ENCODE measurements at places on chromosomes 16 and 17. TPM values are rescaled to one million over a fixed set of nuclear protein-coding genes. Genes with fewer than 3 reads are reported as not detected.

Gene CTRB2
- not detected for total RNA-seq

Gene PIRT
- total RNA-seq = not detected

Gene COASY
- 133 TPM for total RNA-seq

Gene MINK1
- total RNA-seq = 190 TPM

Gene SOST
- not detected for total RNA-seq

Gene CRISPLD2
- total RNA-seq = 19.9 TPM

Gene EFNB3
- 1.6 TPM for total RNA-seq

Gene PSMC3IP
- 13.4 TPM for total RNA-seq

Gene SPN
- 0.17 TPM for total RNA-seq

Gene DNAI2
- not detected for total RNA-seq

Gene ATP2A1
- total RNA-seq = 8.3 TPM

Gene TMEM220
- total RNA-seq = not detected

Gene HS3ST4
- not detected for total RNA-seq

Gene HBZ
- total RNA-seq = not detected

Gene MYH8
- not detected for total RNA-seq

- DNase-seq = no peak
Observed at GRCh38 chr17:19243838-19244237, 6.7 kb downstream of the EPN2 start.

GRCh38 chr17:12691173-12691572, 25.5 kb downstream of the MYOCD start:
- no peak for DNase-seq

GRCh38 chr17:64202683-64203344, 60.2 kb downstream of the TEX2 start:
- DNase-seq = peak; percentile 54

- peak; percentile 49 for DNase-seq
Observed at GRCh38 chr16:797120-797420, 3.5 kb downstream of the GNG13 start.

- no peak for DNase-seq
Observed at GRCh38 chr16:79278506-79278905, 322.0 kb downstream of the MAF start.

GRCh38 chr16:80654094-80654862, 113.5 kb downstream of the DYNLRB2 start:
- no peak for DNase-seq

DNA sequence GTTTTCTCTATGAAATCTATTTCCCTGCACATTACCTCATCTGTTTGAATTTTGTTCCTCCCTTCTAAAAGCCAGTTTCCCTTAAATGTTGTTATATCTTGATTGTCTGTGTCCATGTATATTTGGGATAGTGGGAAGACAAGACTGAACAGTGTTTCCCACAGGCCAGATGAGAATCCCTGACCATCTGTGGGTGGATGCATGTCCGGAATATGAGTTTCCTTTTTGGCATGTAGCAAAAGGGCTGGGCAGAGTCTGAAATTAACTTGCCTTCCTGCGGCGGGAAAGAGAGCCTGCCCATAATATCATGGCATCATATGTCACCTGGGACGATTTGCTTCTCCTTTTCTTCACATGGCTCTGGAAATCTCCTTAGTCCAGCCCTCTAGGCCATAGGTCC, 385.8 kb upstream of the MAF start:
- DNase-seq = no peak

DNA sequence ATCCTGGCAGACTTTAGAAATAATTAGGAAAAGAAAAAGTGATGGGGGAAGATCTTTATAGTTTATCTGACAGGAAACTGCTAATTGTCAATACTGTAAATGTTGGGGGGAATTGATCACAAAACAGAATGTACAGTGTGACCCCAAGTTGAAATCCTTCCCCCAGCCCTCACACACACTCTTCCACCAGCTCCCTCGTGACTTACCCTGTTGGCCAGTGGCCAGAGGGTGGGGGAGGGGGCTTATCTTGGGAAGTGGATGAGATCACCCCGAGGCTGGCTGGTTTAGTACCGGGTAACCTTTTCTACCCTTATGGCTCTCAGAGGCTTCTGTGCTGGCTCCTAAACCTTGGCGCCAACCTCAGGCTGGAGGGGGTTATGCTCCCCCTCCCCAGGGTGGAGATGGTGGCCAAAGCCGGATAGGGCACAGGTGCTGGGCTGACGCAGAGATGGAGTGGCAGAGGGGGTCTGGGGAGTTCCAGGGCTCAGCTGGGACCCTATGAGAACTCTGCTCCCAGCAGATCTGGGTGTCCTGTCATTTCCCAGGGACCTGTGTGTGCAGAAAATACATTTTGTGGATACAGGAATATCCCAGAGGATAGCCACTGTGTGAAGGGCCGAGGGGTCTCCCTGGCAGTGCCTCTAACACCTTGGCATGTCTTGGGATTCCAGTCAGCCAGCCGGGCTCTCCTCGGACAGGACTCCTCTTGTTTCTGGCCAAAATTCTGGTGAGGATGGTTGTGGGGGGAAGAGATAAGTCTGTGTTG, 18.6 kb downstream of the CDH16 start:
- peak; percentile 75 for DNase-seq

GRCh38 chr16:31351942-31352325, 3.0 kb upstream of the ITGAX start:
- DNase-seq = no peak

GRCh38 chr16:87461466-87461991, 31.3 kb downstream of the ZCCHC14 start:
- peak; percentile 93 for DNase-seq

DNA sequence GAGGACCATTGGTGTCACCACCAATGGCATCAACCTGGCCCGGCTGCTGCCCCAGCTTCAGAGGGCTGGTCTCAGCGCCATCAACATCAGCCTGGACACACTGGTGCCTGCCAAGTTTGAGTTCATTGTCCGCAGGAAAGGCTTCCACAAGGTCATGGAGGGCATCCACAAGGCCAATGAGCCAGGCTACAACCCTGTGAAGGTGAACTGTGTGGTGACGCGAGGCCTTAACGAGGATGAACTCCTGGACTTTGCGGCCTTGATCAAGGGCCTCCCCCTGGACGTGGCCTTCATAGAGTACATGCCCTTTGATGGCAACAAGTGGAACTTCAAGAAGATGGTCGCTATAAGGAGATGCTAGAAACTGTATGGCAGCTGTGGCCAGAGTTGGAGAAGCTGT, 111.9 kb upstream of the SIAH1 start:
- DNase-seq = no peak

DNA sequence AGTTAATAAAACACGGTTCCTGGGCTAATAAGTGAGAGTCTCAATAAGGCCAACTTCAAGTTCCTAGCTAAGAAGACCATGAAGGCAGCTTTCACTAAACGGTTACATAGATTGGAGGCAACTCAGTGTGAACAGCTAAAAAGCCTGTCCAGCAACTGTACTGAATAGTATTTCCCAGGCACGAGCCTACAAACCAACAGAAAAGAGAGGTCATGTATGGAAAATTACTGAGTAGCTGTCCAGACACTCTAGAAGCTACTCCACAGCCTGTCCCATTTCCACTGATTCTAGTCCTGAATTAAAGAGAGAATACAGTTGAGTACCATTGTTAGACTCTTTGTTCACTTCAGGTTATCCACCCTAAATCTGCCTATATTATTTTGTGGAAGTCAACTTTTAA, 36.5 kb upstream of the C17orf78 start:
- no peak for DNase-seq

DNA sequence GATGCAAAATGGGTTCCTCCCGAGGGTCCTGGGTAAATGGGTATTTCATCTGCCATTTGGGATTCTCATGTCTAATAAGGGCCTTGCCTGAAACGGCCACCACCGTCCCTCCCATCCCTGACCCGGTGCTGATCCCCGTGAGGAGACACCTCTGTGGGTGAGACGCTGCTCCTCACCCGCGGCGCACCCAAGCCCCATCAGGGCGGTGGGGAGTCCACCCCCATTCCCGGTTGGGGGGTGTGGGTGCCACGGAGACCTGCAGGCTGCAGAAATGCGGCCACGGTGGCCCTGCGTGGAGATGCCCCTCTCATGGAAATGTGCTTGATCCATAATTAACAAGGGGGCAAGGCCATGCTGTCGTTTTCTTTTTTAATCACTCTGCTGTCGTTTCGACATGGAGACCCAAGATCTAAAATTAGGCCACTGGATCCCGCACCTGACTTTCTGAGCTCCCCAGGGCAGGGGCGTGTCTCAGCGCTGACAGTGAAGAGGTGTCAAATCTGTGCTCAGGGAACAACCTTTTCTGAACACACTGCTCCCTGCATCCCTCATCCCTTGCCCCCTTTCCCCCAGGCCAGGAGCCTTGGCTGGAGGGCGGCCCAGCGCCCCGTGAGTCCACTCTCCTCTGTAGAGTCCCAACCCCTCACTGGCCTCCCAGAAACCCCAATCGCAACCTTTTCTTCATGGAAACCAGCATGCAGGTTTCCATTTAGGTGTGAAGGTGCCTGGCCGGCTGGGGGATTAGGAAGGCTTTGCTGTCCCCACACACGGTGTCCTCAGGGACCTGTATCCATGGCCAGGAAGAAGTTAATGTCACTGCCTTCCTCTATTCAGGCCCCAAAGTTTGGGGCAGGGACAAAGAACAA, 38.9 kb downstream of the PEMT start:
- no peak for DNase-seq

DNA sequence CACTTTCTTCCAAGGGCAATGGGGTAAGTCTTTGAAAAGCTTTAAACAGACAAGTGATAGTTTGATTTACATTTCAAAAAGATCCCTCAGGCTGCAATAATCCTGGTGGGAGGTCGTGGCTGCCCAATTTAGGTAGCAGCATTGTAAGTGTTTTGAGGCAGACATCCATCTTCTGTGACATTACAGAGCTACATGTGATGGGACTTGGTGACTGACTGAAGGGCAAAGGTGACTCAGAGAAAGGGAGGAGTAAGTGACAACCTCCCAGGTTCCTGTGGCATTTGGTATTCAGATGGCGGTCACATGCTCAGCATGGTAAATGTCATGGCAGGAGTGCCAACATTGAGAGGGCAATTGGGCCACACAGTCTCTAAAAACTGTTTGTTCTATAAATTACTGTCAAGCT, 26.5 kb downstream of the STAT3 start:
- no peak for DNase-seq

- DNase-seq = no peak
Observed at GRCh38 chr16:83085660-83086059, 458.9 kb downstream of the CDH13 start.

DNA sequence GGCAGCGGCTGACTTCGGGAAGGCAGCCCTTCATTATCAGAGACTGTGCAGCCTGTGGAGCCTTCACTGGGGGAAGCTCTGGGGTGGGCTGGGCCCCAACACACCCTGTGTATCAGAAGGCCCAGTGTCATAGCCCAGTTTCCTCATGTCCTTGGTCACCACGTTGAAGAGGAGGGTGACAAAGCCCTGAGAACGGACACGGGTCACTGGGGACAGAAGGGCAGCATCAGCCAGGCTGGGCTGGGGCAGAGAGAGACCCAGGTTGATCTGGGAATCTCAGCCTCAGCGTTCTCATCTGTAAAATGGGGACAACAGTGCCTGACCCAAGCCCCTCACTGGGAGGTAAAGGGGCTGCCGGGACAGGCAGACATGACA, 19.3 kb downstream of the B9D1 start:
- no peak for DNase-seq

GRCh38 chr17:5892921-5893675, 177.1 kb upstream of the WSCD1 start:
- DNase-seq = no peak

- no peak for DNase-seq
Observed at GRCh38 chr16:66189951-66190350, 176.5 kb upstream of the CDH5 start.

- DNase-seq = no peak
Observed at GRCh38 chr17:72569148-72569946, 448.5 kb downstream of the SOX9 start.

- no peak for DNase-seq
Observed at GRCh38 chr17:76271669-76272540, 6.8 kb downstream of the UBALD2 start.

DNA sequence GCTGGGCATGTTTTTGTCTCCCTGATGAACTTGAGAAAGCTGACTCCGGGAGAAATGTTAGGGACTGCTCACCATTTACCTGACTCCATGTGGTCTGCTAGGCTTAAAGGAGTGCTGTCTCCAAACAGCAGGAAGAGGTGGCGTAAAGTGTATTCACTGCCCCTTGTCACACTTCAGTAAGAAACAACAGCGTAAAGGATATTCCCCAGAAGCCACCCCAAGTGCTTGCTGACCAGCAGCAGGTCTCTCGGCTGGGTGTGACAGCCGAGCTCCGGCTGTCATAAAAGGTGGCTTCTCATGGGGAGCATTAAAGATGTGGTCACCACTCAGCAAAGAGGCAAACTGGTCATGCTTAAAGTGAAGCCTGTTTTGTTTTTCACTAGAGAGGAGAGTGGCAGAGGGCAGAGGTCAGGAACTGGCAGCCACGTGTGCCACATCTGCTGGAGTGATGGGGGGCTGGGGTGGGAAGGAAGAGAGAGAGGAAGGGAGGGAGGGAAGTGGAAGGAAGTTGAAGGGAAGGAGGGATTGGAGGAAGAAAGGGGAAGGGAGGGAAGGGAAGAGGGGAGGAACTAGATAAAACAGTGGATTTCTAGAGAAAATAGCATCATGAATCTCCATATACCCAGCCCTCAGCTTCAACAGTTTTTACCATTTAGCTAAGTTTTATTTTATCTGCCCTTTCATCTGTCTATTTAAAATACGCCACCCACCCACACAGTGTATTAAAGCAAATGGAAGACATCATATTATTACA, 119.3 kb downstream of the CLEC16A start:
- no peak for DNase-seq

GRCh38 chr16:86414991-86415740, 95.2 kb upstream of the FOXF1 start:
- DNase-seq = no peak
